ENCODE measurements at places on chromosomes 5 and 9.

DNA sequence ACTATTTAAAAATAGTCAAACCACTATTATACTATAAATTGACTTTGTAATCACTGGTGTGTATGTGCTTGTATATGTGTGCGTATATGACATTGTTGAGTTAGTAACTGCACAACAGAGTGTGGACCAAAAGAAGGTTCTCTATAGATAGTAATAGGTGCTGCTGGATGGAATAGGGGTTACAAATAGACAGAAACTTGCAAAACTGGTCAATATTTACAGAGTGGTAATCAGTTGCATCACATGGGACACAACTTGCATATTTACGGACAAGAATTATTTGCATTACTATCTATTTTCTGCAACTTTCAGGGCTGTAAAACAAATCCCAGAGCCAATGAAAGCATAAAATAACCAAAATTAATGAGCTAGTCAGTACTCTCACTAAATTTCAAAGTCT lies 42.4 kb downstream of the TNFSF8 start:
- DNase-seq, result no peak

DNA sequence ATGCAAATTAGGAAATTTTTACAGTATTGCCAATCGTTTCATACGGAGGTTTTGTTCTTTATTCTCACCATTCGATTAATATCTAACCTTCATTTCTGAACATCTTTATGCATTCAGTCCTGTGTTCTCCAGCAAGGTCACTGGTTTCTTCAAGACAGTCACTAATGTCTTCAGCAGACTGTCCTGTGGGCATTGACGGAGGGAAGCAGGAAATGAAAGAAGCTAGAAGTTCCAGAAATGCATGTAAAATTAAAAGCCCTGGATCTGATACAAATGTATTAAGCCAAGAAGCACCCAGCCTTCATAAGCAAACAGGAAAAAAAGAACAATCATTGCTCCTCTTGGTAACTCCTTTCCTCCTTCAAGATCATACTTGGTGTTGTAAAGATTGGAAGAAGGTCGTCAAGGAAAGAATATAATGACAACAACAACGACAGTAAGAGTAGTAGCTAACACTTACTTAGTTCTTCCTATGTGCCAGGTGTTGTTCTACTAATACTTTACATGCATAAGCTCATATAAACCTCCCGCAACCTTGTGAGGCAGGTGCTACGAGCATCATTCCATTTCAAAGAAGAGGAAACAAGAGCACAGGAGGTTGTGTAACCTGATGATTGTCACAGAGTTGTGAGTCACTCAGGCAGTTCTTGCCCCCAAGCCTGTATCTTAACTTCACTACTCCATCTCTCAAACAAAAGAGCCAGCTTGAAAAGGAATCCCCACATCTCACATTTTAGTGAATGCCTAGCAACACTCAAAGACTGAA lies 59.9 kb upstream of the CER1 start:
- DNase-seq, result no peak

DNA sequence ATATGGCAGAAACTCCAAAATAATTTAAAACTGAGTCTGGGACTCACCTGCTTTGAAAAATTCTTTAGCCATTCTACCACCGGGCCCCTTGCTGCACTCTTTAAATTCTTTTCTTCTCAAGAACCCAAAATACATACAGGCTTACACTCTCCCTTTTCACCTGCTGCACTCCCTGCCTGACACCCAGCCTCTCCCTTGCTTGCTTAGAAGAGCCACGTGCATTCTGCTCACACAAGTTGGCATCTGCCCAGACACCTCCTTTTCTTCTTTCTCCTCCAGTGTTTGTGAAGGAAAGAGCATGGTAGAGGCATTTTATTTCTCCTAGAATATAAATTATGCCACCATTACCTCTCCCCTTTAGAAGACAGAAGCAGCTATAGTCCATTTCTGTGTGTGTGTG lies 39.0 kb upstream of the AOPEP start:
- no peak for DNase-seq

GRCh38 chr5:107384256-107384655 lies 286.5 kb downstream of the EFNA5 start:
- no peak for DNase-seq

GRCh38 chr9:95505717-95506427 lies 10.9 kb downstream of the PTCH1 start:
- no peak for DNase-seq
